Trophoblast cell (in vitro differentiated cells and primary cell): ENCODE measurements at places on chromosomes 7 and 10.

- DNase-seq, result peak; percentile 22
These were observed 164.7 kb upstream of the PLXDC2 start for GRCh38 chr10:19651549-19651948.

- DNase-seq, result no peak
These were observed 52.1 kb downstream of the MPP7 start for GRCh38 chr10:28250782-28251181.

GRCh38 chr7:1386623-1387220 lies 72.5 kb downstream of the MICALL2 start:
- DNase-seq, result no peak

DNA sequence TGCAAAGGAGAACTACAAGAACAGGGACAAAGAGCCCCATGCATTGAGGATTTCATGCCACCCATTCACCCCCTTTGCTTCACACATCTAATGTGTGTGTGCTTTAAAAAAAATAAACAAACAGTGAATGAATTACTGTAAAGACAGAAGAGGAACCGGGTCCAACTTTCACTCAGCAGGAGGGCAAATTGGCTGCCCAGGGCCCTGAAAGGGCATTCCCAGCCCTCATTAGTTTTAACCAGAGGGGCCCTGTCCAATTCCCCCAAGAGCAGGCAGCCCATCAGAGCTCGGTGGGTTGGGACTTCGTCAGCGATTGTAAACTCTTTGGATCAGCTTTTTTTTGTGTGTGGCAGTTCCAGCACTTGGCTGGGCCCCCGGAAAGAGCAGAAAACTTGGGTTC lies 73.6 kb upstream of the PDZD8 start:
- no peak for DNase-seq

- DNase-seq, result no peak
These were observed 8.0 kb upstream of the KCNIP2 start for GRCh38 chr10:101851411-101852116.

DNA sequence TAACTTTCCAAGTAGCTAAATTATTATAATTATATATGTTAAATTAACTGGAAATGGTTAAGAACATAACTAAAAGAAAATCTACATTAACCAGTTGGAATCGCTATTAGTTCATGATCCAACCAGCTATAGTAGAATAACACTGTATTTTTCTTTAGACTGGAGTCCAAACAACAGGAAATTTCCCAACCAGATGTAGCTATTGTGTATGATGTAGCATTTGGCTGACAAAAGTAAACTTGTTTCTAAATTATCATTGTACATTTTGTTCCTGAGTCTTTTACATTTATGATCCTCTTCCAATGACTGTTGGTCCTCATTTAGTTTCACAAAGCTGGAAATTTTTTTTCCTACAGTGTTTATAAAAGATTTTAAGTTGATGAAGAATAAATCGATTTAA lies 62.1 kb downstream of the PAPSS2 start:
- no peak for DNase-seq

- no peak for DNase-seq
These were observed 546.9 kb downstream of the TCERG1L start for GRCh38 chr10:130764651-130765050.

- no peak for DNase-seq
These were observed 168.0 kb upstream of the PHYHIPL start for GRCh38 chr10:59008452-59008851.

- DNase-seq, result no peak
These were observed 130.5 kb downstream of the PCLO start for GRCh38 chr7:83032195-83032594.
